Kidney tubule cell (primary cell): ENCODE measurements at places on chromosomes 2 and 18.

DNA sequence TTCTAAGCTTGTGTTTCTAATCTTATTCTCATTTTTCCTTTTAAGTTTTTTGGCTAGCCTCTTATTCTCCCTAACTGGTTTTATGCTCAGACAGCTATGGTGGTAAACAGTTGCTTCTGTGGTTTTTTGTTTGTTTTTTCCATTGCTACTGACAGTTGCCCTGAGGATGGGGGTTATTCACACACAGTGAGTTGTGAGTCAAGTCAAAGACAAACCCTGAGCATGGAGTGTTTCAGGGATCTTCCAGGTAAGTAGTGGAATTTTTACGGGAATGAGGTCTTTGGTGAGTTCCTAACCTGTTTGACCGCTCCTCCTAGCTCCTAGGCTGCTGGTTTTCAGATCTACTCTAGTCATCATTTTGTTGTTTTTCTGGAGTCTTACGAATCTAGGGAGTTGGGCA is 162.8 kb downstream of the ZNF407 start:
- no peak for DNase-seq

DNA sequence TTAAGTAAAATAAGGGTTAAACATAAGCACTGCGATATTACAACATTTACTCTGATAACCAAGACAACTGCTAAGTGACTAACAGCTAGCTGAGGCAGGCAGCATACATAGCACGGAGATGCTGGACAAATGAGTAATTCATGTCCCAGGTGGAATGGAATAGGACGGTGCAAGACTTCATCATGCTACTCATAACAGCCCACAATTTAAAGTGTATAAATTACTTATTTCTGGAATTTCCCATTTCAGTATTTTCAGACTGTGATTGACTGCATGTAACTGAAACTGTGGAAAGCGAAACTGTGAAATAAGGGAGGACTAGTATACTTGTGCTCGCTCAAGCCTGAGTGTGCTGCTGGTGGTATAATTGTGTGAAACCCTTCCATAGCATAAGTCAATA is 12.9 kb downstream of the IER3IP1 start:
- DNase-seq, result peak; percentile 94

DNA sequence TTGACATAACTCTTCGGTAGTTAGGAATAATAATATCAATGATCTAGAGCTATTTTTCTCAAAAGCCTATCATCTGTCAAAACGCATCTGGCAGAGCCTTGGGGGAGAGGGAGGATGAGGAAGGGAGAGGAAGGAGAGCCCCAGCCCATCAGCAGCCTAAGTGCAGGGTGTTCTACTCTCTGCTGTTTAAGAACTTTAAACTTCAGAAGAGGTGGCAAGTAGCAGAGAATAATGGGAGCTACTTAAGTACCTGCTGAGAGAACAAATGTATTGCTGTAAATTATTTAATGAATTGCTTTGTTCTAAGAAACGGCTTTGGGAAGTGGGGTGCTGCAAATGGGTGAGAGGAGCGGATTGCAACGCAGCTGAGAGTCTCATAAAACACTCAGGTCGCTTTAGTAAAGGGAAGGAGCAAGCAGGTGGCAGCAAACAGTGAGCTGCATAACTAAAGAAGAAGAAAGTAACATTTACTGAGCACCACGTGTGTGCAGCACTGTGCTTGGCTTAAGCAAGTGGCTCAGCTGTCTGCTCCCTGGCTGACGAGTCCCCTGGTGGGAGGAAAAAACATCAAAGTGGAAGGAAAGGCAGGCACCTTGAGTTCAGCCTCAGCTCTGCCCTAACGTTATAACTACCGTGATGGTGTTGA is 26.3 kb upstream of the SH3RF3 start:
- DNase-seq, result no peak

DNA sequence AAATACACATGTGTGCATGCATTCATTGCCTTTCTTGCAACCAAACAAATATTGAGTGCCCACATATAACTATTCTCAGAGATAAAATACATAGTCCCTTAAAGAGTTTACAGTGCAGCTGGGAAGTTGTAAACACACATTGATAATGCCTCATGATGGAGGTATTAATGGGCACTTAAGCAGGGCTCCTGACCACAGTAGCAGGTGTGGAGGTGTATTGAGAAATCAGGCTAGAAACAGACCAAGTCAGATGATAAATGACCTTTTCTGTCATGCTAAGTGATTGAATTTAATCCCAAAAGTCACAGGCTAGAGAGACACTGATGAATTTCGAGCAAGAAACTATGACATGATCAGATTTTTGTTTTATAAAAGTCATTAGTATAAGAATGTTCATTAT is 157.7 kb downstream of the ZNF385B start:
- DNase-seq, result no peak

GRCh38 chr2:217994776-217995274 is 8.0 kb downstream of the TNS1 start:
- peak; percentile 91 for DNase-seq

DNA sequence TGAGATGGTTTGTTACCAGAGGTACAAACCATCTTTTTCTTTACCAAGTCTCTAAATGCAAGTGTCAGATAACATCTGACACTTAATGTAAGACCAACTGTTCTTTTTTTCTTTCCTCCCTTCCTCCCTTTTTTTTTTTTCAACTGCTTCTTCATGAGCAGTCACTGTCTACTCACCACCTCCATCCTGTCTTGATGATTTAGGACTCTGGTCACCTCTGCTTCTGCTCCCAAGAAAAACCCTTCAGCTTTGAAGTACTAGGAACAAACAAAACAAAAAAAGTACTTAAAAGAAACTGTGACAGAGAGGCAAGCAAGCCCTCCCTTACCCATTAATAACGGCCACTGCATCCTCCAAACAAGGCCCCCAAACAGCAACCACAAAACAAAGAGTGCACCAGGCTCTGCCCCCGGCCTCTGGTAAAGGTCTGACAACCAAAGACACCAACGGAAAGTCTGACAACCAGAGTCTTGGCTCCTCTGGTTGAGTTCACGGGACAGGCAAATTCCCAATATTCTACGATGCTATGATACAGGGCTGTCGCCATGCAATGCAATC is 141.0 kb downstream of the ARL4C start:
- DNase-seq, result no peak

DNA sequence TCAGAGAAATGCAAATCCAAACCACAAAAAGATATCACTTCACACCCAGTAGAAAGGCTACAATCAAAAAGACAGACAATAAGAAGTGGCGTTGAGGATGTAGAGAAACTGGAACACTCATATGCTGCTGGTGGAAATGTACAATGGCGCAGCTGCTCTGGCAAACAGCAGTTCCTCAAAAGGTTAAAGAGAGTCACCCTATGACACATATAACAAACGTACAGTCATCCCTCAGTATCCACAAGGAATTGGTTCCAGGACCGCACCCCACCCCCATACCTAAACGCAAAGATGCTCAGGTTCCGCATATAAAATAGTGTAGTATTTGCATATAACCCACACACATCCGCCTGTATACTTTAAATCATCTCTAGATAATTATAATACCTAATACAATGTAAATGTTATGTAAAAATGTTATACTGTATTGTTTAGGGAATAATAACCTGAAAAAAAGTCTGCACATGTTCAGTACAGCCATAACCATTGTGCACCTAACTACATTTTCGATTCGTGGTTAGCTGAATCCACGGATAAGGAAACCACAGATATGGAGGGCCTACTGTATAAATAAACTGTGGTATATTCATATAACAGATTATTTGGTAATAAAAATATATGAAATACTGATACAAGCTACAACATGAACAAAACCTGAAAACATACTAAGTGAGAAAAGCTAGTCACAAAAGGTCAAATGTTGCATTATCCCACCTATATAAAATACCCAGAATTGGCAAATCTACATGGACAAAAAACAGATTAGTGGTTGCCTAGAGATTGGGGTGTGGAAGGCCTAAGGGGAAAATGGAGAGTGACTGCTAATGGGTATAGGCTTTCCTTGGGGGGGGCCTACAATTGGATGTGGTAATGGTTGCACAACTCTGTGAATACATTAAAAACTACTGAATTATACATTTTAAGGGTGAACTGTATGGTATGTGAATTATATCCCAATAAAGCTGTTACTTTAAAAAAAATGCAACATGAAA is 37.5 kb downstream of the UXS1 start:
- no peak for DNase-seq

DNA sequence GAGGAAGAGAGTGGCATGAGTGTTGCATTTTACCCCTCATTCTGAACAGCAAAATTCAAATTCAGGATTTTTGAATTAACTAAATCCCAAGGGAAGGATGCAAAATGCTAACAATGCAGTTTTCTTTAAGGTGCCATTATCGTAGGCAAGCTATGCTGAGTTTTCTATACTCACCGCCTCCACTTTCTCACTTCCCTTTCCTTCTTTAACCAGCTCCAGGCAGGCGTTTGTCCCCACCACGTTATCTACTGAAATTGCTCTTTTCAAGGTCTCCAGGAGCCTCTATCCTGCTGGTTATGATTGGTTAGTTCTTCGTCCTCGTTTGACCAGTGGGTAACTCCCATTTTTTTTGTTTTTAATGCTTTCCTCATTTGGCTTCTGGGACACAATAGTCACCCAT is 1.8 kb upstream of the CPO start:
- DNase-seq, result no peak

- DNase-seq, result peak; percentile 77
Measured at GRCh38 chr2:176535467-176536113, 266.3 kb downstream of the MTX2 start.

DNA sequence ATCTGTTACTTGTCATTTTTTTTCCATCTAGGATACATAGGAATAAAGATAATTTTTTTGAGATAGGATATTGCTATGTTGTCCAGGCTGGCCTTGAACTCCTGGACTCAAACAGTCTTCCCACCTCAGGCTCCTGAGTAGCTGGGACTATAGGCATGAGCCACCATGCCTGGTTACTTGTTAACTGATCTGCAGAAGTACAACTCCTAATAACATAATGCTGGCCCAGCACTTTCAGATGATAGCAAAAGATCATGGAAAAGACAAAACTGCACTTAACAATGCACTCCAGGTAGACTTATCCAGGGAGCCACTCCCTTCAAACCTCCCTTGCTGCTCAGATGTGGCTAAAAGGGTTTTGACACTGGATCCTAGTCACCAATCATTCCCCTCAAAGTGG is 11.4 kb upstream of the CTDP1 start:
- DNase-seq, result no peak

DNA sequence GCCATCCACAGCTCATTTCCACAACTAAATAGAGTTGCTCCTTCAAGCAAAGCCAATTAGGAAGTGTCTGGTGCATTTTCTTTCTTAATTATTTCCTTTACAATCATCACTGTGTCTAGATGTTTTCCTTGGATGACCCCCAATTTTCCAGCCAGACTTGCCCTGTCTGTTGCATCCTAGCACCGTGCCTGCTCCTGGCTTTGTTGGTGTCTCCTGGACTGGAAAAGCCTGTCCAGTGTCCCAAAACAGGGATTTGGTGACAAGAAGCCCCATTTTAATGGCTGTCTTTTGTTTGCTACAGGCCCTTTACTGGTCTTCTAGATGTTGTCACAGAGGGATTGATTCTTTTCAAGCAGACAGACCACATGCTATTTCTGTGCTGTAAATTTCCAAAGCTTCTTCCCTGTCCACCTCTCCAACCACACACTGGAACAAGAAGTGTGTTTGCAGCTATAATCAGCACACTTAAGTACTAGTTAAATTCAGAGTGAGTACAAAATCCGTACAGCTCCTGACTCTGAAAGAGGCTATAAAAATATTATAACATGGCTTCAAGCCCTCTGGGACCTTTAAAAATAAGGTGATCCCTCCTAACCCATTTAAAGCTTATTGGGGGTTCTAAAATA is 38.4 kb downstream of the RNF144A start:
- no peak for DNase-seq

GRCh38 chr18:39198376-39198775 is 1632.8 kb upstream of the CELF4 start:
- DNase-seq, result peak; percentile 60

DNA sequence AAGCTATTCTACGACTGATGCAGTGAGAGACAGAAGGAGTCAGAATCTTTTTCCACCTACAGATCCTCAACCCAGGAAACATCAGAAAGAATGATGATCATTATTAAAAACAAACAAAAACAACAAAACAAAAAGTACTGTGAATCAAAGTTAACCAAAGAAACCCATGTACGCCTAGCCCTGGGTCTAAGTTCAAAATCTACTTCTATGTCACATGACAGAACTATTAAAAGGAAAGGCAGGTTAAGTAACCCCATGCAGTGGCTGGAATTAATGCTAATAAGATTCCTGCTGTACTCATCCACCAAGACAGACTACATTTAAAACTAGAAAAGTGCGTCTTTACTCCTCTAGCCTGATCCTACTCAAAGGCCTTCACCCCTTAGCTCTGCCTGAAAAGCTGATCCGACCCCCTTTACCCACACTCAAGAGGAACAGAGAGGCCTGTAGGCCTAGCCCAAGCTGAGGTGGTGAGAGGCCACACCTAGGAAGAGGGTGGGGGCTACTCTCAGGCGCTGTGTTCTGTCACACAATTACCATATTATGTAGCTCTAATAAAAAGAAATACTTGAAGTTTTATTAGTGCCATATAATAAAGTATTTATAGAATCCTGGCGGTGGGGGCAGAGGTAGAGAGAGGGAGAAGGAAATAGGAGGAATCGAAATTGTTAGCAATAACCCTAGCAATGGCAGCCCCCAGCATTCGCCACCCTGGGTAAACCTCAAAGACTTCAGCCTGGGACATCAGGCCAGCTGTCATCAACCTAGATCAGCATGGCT is 37.1 kb downstream of the NHEJ1 start:
- no peak for DNase-seq

- DNase-seq, result no peak
Measured at GRCh38 chr18:39596221-39596620, 2030.6 kb upstream of the CELF4 start.

DNA sequence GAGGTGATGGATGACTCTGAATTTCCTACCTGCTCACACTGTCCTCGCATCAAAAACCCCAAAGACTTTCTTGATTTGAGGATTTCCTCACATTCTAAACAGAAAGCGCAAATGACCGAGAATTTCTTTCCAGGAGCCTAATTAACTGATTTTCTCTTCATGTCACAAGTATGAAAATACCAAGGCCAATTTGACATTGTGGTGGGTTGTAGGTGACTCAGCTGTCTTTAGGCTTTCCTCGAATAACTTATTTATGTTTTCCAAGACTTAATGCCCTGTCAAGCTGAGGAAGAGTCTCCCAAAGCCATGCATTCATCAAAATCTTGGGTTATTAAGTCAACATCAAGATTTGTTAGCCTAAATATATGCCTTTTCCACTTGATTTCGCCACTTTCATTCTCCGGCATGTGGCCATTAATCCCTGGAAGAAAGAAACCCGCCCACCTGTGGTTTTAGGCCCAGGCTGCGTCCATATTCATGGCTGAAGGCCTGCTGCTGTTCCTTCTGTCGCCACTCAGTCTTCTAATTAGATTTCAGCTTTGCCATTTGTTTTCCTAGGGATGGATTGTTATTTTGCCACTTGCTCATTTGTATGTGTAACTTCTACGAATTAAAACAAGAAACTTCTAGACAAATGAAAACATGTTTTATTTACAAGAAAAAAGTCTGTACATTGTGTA is 84.9 kb downstream of the ST6GAL2 start:
- no peak for DNase-seq

- no peak for DNase-seq
Measured at GRCh38 chr2:187126247-187127005, 277.5 kb upstream of the ZSWIM2 start.

- DNase-seq, result peak; percentile 45
Measured at GRCh38 chr2:45282646-45283045, 273.4 kb upstream of the SIX2 start.
